ENCODE measurements at places on chromosomes 7 and 10. TPM values are rescaled to one million over a fixed set of nuclear protein-coding genes. Genes with fewer than 3 reads are reported as not detected.

The RARRES2 gene
- total RNA-seq: not detected

The TYW1B gene
- total RNA-seq: 1.6 TPM

The LRMDA gene
- total RNA-seq: not detected

The VWC2 gene
- not detected for total RNA-seq

The HTRA1 gene
- total RNA-seq: not detected

The CCDC136 gene
- 9.6 TPM for total RNA-seq

The ANTXRL gene
- total RNA-seq: not detected

The BBS9 gene
- 6.0 TPM for total RNA-seq

The OR2A12 gene
- not detected for total RNA-seq

The EMX2 gene
- total RNA-seq: not detected

The ANXA8 gene
- total RNA-seq: not detected

The BAIAP2L1 gene
- 2.3 TPM for total RNA-seq

The CPVL gene
- total RNA-seq: not detected

The PKD1L1 gene
- 0.20 TPM for total RNA-seq

The MTERF1 gene
- total RNA-seq: 16.9 TPM

The HTR5A gene
- total RNA-seq: not detected

The IFIT3 gene
- 20.4 TPM for total RNA-seq

The PON3 gene
- total RNA-seq: not detected

The SPDYE16 gene
- total RNA-seq: 0.23 TPM

Data from activated CD8-positive, alpha-beta T cell treated with anti-CD3 and anti-CD28 coated beads for 36 hours (primary cell).